Omental fat pad (tissue), 4 donors: ENCODE measurements at places on chromosomes 2 and 18.

DNA sequence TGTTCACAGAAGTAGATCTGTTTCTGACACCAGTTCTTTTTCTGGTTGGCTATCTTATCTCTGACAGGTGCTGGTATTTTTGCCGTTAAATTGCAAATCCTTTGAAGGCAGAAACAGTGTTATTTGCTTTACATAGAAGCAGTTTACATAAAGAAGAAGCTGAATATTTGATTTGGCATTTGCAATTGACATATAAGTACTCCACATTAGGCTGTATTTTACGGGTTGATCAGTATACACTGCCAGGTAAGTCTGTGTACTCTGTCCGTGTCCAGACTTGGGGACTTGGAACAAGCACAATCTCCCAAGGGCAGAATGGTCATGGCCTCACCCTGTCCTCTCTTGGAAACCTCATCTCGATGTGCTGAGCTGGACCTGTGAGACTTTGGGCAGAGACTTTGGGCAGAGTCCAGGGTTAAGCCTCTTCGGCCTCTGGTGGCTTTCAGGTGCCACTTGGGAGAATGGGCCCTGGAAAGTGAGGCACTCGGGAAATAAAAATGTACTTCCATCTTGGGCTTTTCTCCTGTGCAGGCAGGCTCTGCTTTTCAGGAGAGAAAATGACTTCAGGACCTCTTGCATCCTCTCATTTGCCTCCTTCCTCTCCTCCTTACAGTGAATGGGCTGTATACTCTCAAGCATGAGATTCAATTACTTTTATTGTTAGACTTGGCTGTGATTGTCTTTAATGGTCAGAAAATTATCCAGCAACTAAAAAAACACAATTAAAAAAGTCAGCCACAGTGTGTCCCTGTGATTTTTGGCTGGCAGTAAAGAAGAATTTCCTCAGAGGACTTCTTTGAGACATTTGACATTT, 108.5 kb downstream of the RAPGEF4 start:
- DNase-seq = no peak

DNA sequence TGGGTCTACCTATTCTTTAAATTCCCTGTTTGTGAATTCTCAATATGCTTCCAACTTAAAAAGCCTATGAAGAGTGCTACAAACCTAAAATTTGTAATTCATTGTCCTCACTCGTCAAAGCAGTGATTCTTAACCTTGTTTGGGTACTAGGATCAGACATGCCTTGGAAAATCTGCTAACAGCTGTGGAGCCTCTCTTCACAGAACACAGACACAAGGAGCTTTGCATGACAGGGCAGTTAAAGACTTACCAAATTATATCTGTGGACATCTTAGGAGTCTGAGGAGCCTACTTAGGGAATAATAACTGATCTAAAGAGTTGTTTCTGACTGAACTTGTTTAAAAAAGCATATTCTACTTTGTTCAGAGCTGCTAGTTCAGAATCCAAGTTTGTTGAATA, 38.1 kb downstream of the TMEM87B start:
- no peak for DNase-seq

DNA sequence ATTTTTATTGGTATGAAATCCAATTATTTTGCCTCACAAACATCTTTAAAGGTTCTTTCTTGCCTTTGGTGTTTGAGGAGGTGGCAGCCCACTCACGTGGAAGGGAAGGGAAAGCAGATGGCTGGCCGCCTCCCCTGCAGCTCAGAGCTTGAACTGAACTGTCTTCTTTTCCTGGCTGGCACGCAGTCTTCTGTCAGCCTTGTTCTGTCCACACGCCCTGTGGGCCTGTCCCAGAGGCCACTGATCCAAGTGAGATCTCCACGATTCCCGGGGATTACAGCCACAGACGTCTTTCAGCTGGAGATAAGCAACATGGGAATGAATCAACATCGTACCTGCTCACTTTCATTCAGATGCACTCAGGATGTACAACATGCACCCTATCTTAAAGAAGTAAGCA, 73.3 kb downstream of the TMEM18 start:
- DNase-seq = no peak

DNA sequence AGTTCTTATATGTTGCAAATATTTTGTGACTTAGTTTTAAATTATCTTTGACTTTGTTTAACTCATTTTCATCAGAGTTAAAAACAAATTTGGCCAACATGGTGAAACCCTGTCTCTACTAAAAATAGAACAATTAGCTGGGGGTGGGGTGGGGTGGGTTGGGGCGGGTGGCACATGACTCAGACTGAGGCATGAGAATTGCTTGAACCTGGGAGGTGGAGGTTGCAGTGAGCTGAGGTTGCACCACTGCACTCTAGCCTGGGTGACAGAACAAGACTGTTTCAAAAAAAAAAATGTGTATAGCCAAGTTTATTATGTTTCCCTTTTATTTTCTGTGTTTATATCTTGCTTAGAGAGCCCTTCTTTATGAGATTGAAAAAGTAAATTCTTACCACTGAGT, 14.2 kb upstream of the LIPG start:
- no peak for DNase-seq

- no peak for DNase-seq
These were observed 48.0 kb upstream of the LPIN2 start for GRCh38 chr18:3060667-3061580.

DNA sequence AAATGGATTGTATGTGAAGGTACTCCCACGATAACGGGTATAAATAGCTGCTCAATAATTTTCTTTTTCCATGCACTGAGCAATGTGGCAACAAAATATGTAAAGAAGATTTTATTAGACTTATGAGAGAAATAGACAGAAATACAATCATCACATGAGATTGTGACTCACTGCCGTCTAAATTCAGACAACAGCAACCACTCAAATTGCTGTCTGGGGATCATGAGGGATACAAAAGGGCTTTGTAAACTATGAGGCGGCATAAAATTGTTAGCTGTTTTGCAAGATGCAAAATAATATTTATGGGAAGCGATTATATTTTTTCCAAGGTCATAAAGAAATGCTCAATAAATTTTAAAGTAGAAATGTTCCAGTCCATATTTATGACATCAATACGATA, 259.1 kb upstream of the AGAP1 start:
- no peak for DNase-seq

GRCh38 chr2:120001471-120001870, 11.4 kb upstream of the EPB41L5 start:
- no peak for DNase-seq

DNA sequence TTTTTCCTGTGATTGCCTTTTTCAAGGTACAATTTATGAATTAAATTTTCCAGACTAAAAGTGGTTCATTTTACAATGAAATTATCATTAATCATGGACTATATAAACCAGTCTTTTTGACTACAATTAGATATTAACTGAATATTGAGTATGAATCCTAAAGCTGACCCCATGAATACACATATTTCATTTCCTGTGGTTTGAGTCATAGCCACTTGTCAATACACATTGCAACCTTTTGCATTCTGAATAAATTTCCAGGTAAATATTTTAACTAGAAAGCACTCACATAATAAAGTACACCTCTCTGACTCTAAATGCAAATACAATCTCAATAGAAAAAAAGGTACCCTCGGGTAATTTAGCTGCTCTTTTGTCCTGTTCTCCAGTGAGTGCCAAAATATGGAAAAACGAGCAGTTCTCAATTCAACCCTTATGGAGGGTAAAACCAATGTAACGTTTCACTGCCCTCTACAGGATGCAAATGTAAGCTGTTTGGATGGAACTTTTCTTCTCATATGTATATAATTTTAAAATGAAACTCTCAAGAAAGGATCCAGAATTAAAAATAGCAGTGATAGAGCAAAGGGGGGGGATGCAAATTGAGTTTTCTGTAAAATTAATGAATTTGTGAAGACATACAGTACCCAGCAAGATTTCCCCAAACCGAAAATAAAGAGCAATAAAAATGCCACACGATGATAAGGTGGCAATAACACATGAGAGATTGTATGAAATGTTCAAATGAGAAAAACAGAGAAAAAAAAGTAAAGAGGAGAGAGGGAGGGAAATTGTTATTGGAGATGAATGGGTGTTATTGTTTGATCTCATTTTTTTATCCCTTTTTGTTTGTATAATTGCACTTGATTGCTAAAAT, 1795.7 kb upstream of the PIK3C3 start:
- DNase-seq = no peak

- DNase-seq = peak; percentile 21
These were observed 66.2 kb downstream of the HS1BP3 start for GRCh38 chr2:20584399-20585358.

DNA sequence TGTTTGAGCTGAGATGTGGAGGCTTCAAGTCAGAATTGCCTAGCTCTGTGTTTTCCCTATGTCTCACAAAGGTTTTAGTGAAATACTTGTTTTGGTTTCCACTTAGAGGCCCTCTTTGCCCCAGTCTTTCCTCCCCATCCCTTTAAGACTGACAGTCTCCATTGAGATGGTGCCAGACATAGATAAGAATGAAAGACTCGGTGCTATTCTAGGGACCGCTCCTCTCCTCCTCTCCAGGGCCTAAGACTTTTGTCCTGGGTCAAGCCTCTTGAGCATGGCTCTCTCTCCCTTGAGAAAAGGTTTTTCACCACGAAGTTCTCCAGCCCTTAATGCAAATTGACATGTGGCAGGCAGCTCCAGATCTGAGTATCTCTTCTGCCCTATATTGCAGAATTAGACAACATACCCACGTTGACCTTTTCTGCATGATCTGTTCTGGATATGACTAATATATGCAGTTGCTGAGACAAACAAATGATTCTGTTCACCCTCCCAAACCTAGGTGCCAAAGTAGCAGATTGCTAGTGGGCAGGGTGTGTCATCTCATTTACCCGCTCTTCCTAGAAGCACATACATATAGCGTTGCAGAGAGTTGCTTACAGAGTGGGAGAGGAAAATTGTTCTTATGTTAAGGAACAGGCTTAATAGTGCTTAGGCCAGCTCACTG, 47.5 kb upstream of the ACSL3 start:
- no peak for DNase-seq

DNA sequence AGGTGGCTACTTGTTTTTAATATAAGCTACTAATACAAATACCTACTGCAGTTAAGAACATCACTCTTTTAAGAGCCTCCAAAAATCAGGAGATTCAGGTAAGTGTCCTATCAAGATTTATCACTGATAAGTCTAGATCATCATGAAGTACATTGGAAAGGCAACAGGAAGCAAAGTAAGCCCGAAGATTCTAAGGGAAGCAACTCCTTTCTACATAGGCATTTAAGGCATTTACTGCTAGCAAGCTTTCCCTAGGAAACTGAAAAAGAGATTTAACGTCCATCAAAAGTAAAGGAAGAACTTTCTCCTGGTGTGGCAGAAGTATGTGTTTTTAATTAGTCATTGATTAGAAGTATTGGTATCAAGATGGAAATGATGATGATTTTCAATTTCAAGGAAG, 3.7 kb downstream of the STK17B start:
- DNase-seq = no peak

- DNase-seq = no peak
These were observed 15.4 kb downstream of the C2orf81 start for GRCh38 chr2:74406035-74406434.

DNA sequence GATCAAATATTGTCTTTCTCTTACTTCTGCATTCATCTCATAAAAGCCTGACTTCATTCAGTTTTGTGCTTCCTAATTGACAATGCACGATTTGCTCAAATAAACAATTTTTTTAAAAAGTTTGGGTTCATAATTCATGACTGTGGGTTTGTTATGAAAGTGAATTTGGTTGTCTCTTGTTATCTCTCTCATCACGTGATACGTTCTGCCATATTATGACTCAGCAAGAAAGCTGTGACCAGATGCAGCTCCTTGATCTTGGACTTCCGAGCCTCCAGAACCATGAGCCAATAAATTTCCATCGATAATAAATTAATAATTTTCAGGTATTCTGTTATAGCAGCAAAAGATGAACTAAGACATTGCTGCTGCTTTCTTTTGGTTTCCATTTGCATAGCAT, 156.5 kb upstream of the LRATD1 start:
- DNase-seq = no peak

GRCh38 chr2:38215993-38216392, 140.0 kb upstream of the CYP1B1 start:
- DNase-seq = no peak

- no peak for DNase-seq
These were observed 46.8 kb downstream of the CDH19 start for GRCh38 chr18:66557091-66557490.

- DNase-seq = no peak
These were observed 335.5 kb downstream of the CLIP4 start for GRCh38 chr2:29450596-29451222.

DNA sequence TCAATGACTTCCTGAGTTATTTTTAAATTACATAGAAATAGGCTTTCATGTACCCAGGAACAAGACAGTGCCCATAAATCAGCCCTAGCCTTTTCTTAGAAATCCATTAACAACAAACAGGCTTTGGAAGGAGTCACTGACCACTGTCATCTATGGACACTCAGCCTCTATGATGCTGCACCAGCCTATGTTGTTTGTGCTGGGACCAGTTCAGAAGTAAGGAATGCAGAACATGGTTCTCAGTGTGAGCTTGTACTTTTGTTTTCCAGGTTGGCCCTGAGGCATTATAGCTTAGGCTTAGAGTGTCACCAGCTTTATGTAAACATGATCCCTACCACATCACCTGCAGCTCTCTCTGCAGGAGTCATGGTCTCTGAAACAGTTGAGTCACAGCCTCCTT, 335.7 kb upstream of the CDH7 start:
- no peak for DNase-seq

- no peak for DNase-seq
These were observed 1.4 kb downstream of the ST8SIA5 start for GRCh38 chr18:46755315-46756024.

- no peak for DNase-seq
These were observed 28.8 kb upstream of the TMEM18 start for GRCh38 chr2:705971-706511.

DNA sequence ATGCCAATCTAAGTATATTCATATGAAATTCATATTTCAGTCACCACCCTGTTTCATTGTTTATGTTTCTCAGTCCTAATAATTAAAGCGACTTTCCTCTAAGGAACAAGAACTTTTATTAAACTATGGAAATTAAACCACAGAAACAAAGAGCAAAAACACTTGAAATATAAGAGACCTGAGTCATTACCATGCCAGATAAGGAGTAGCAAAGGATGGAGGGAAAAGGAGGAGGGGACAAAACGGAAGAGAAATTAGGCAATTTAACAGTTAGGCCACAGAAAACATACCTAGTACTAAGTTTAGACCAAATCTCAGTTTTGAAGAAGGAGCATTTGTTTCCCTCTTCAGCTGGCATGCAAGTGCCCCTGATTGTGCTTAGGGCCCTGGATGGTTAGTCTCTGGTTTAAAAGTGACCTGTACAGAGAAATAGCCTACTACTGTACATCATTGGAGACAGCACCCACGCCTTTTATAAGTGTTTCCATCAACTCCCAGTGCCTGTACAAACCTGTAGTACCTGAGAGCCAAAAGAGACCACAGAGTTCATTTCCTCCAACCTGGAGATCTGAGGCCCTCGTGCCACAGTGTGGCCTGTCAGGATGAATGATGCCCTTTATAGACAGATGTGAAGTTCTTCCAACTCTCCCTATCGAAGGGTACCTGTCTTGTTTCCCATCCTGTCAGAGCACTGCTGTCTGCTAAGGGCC, 74.5 kb downstream of the SPATS2L start:
- no peak for DNase-seq

- DNase-seq = no peak
These were observed 251.3 kb downstream of the EIPR1 start for GRCh38 chr2:3126171-3126910.

- no peak for DNase-seq
These were observed 495 bp upstream of the TTC32 start for GRCh38 chr2:19902216-19902740.

GRCh38 chr2:239960929-239961661, 64.0 kb downstream of the NDUFA10 start:
- no peak for DNase-seq
